Fibroblast of lung (primary cell): ENCODE measurements at places on chromosomes 11 and 22. TPM values are rescaled to one million over a fixed set of nuclear protein-coding genes. Genes with fewer than 3 reads are reported as not detected.

TP53AIP1 gene
- total RNA-seq: not detected in 2 replicates

KLHDC7B gene
- 0.17 and 0.51 TPM in 2 replicates for total RNA-seq

MMP10 gene
- total RNA-seq: under 0.01 and 0.66 TPM in 2 replicates

KIRREL3 gene
- total RNA-seq: 0.26 and 2.8 TPM in 2 replicates

FIBIN gene
- total RNA-seq: 89.8 and 112 TPM in 2 replicates

GLYAT gene
- not detected in 2 replicates for total RNA-seq

FGF3 gene
- total RNA-seq: not detected in 2 replicates

YAP1 gene
- total RNA-seq: 157 and 169 TPM in 2 replicates

FAM111B gene
- 0.26 and 0.33 TPM in 2 replicates for total RNA-seq

TMEM191C gene
- 0.51 and 2.6 TPM in 2 replicates for total RNA-seq

BARX2 gene
- total RNA-seq: not detected in 2 replicates

ELP4 gene
- 11.7 and 12.1 TPM in 2 replicates for total RNA-seq

SLC37A2 gene
- 0.26 and 0.83 TPM in 2 replicates for total RNA-seq

JAML gene
- total RNA-seq: not detected in 2 replicates

ART1 gene
- not detected in 2 replicates for total RNA-seq

MRPL16 gene
- total RNA-seq: 39.3 and 43.1 TPM in 2 replicates

RBMXL2 gene
- total RNA-seq: under 0.01 TPM in 1 of 2 replicates, not detected in the other

MALAT1 gene
- 14,068 and 21,991 TPM in 2 replicates for total RNA-seq

OSBP2 gene
- total RNA-seq: 0.51 and 3.8 TPM in 2 replicates

GNAZ gene
- total RNA-seq: 1.3 and 1.7 TPM in 2 replicates

APOA4 gene
- not detected in 2 replicates for total RNA-seq

APOL6 gene
- 50.3 and 58.3 TPM in 2 replicates for total RNA-seq

TSGA10IP gene
- total RNA-seq: 0.17 TPM in 1 of 2 replicates, not detected in the other

BTG4 gene
- total RNA-seq: under 0.01 and 0.33 TPM in 2 replicates

KLHL35 gene
- 1.3 and 1.8 TPM in 2 replicates for total RNA-seq

SOX6 gene
- 1.8 and 5.1 TPM in 2 replicates for total RNA-seq

IL17REL gene
- under 0.01 TPM in 1 of 2 replicates, not detected in the other for total RNA-seq
